ENCODE measurements at places on chromosomes 7 and 10.

DNA sequence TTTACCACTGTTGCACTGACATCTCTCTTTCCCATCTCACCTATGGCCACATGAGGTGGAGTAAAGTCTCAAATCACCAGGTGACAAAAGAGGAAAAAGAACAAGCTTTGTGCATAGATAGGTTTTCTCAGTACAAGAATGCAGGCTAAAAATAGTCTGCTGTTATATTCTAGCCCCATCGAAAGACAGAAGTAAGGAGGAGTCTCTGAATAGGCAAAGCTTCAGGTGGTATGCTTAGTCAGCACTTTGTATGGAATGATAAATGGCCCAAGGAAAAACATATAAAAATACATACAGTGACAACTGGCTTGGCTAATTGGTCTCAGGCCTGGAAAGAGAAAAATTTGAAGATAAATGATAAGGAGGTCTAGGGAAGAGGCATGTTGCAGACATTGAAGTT is 39.6 kb upstream of the KCND2 start:
- no peak for DNase-seq

DNA sequence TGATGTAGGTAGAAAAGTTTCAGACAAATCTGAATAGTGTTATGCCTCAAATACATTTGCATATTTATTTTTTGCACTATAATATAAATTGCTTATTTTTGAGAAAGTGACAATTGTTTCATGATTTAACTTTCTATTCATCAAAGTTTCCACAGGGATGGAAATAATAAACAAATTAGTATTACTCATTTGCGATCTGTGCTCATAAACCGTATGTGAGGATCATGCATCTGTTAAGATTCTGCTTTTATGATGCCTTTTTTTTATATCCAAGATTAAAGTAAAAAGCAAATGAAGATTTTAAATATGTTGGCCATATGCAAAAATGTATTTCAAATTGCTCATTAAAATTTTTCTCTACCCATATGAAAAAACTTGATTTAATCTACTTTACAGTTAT is 45.2 kb upstream of the CAV2 start:
- DNase-seq, result no peak

DNA sequence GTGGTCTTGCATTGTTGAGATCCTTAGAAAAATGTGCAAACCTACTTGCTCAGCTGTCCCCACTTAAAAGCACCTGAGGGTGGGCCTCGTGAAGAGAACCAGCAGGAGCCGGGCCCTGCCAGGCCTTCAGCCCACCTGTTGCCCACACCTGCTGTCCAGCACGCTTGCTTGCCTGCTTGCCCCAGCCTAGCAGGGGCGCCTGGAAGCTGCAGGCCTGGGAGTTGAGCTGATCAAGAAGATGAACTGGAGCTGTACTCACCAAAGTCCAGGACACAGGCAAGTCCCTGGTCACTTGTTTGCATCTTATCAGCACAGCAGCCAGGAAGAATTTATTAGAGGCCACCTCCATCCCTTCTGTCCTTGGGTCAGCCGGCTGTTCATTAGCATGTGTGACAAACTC is 23.2 kb downstream of the CYP26A1 start:
- no peak for DNase-seq

- no peak for DNase-seq
Measured at GRCh38 chr7:69603351-69603750, 5.1 kb downstream of the AUTS2 start.

DNA sequence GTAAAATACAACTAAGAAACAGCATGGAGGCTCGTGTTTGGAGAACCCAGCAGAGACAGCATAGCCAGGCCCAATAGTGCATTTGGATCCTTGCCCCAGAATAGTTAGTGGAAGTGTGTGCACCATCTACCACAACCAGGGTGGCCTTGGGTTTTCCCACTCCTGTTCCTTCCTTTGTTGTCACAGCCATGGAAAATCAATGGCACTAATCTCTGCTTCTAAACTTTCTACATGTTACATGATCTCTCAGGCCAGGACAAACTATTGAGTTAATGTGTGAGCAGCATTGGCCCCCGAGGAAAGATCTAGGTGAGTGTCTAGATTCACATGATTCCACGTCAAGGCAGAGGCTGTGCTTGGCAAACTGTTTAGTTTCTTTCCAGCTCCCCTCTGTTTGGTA is 2.0 kb downstream of the CYP3A7 start:
- DNase-seq, result no peak

- DNase-seq, result no peak
Measured at GRCh38 chr7:51235593-51236313, 80.9 kb downstream of the COBL start.

DNA sequence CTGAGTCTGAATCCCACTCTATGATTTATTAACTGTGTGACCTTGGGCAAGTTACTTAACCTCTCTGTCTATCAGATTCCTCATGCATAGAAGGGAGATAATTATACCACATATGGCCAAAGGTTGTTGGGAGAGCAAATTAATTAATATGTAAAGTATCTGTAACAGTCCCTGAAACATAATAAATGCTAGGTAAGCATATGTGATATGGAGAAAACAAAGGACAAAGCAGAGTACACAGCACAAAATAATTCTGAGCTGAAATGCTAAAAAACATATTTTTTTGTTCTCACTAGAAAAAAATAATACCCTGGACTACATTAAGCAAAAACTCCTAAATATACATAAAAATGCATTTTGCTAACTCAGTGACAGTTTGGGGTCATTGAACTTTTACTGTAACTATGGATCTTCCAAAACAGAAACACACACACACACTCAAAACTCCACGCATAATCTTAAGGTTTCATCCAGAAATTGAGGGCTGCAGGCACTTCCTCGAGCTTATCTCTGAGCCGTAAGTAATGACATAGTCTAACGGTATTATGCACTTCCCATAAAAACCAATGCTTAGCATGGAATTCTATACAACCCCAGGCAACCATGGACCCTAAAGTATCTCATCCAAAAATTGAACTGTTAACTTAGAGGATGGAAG is 201.7 kb upstream of the PTN start:
- no peak for DNase-seq

DNA sequence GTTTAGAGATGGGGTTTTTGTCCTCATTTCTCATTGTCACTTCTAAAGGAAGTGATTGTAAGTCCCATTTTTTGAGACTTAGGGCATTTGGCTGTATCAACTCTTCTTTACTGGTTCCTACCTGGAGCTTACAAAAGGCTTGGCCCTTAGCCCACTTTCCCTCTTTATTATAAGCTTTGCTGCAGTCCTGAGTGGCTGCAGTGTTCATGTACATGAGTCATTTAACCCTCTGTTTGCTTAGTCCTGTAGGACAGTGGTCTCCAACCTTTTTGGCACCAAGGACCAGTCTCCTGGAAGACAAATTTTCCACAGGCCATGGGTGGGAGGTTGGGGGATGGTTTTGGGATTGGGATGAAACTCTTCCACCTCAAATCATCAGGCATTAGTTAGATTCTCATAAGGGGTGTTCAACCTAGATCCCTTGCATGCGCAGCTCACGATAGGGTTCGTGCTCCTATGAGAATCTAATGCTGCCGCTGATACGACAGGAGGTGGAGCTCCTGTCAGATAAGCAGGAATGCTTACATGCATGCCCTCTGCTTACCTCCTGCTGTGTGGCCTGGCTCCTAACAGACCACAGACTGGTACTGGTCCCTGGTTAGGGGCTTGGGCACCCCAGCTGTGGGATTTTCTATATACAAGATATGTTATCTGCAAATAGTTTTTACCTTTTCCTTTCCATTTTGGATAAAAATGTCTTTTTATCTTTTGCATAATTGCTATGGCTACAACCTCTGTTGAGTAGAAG is 99.7 kb downstream of the CCSER2 start:
- no peak for DNase-seq

DNA sequence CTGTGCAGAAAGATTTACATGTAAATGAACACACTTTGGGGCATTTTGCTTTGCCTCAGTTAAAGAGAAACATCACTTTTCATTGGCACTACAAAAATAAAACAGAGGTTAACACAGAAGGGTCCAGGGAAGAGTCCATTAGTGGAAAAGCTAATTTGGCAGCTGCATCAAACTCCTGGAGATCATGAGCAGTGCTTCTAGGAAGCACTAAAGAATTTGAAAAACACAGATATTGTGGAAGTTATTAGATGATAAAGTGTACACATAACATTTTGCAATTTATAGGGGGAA is 161.2 kb downstream of the LRRTM3 start:
- no peak for DNase-seq

DNA sequence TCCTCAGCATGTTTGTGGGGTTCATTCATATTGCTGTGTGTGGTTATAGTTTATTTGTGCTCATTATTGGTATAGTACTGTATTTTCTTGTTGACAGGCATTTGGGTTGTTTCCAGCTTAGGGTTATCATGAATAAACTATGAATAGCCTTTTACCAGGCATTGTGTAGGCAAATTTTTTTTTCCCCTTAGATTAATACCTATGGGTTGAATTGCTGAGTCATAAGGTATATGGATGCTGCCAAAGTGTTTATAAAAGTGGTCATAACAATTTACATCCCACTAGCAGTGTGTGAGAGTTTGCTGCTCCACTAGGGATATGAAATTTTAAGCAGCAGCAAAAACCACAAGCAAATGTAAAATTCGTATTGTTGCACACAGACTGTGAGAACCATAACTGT is 175.0 kb downstream of the PLPP4 start:
- DNase-seq, result no peak

DNA sequence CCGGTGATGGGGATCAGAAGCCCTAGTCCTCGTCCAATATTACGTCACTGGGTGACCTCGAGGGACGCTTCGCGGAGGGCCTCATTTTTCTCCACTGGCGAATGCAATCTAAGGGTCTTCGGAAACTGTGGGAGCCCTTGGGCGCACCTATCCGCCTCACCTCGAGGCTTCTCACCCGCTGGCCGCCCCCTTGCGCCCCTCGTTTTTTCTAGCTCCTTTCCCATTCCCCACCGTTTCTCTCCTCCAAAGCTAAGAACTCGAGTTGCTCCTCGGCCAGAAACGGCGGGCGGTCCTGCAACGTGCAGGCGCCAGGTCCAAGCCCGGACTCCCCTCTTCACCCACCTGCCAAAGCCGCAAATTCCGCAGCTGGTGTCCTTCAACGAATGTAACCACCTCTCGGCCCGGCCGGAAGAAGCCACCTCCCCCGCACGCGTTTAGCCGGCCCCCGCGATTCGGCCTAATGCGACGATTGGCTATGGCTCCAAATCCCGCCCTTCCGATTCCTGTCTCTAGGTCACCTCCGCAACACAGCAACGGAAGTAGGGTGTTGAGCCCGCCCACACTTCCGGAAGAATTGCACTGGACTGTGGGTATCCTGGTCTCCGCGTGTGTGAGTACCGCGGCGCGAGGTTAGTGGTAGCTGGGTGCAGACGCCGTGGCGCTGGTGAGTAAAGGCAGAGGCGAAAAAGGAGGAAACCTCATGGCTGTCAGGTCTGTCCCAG is at the start of the genes ATP5MK and PDCD11:
ATP5MK (minus strand) TSS at position 409 of the 722 bp plus-strand sequence. CDS start 4,018 bp downstream, outside the sequence.
PDCD11 (plus strand) TSS at position 560 of the 722 bp plus-strand sequence. CDS start 1,801 bp downstream, outside the sequence.
- DNase-seq, result peak; percentile 83

DNA sequence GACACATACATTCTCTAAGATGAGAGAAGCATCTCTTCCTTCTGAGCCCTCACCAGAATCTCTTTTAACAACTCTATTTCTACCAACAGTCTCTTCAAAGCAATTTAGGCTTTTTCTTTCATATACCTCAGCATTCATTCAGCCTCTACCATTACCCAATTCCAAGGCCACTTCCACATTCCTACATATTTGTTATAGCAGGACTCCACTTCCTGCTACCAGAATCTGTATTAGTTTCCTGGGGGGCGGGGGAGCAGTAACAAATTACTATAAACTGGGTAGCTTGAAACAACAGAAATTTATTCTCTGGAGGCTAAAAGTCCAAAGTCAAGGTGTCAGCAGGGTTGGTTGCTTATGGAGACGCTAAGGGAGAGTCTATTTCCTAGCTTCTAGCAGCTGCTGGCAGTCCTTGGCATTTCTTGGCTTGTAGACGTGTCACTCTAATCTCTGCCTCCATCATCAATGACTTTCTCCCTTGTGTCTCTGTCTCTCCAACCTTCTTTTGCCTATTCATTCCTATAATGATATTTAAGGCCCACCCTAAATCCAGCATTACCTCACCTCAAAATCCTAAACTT is 7.4 kb downstream of the PRPS1L1 start:
- DNase-seq, result no peak

DNA sequence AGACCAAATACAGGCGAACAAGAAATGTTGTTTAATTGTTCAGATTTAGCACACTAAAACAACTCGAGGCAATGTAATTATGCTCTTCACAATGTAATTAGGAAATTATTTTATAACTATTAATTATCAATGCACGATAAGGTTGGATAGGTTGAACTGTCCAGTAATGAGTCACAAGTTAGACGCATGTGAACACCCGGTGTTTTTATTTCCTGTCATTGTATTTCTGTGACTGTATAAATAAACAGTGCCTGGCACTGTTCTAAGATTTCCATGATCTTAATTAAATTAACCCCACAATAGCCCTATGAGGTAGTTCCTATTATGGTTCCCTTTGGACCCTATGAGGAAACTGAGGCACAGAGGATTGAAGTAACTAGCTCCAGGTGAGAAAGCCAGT is 26.2 kb downstream of the C10orf105 start:
- DNase-seq, result no peak

- no peak for DNase-seq
Measured at GRCh38 chr7:116443101-116443523, 56.4 kb upstream of the CAV2 start.

DNA sequence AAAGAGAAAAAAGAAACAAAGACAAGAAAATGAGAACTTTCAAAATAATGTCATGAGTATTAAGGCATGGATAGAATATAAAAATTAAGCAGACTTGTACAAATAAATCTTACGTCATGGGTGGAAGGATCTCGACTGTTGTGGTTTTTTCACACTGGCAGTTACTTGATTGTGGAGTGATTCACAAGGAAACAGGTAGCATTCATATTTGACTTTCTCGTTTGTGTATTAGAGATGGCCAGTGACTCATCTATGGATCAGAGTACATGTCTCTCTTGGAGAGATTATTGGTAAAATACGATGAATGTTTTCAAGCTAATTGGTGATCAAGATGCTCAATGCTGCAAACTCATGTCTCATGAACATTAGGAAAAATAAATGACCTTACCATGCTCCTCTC is 564.3 kb downstream of the GATA3 start:
- no peak for DNase-seq

DNA sequence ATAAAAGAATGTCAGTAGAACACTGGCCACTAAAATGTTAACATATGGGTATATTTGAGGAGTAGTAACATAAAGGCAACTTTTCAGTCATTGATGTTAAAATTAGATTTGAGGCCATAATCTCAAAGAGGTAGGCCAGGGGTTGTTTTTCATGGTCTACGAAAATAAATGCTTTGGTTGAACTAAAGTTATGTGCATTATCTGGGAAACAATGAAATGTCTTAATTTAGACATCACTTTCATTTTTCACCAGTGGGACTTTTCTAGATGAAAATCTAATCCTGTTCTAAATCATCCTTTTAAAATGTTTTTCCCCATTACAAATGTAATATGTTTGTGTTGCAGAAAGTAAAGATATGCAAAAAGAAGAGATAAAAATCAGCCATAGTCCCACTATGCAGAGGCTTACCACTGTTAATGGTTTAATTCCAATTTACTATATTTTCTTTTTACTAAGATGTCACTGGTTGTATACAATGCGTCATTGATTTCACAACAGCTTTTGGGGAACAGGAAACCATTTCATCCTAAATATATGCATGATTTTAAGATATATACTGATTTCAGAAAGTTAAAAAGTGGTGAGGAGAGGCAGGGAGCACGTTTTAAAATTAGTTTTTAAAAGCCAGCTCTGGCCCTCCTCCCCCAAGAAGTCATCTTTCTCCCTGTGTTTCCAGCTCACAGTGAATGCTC is 64.3 kb downstream of the ARID5B start:
- no peak for DNase-seq
